ENCODE measurements at places on chromosomes 13 and 19.

DNA sequence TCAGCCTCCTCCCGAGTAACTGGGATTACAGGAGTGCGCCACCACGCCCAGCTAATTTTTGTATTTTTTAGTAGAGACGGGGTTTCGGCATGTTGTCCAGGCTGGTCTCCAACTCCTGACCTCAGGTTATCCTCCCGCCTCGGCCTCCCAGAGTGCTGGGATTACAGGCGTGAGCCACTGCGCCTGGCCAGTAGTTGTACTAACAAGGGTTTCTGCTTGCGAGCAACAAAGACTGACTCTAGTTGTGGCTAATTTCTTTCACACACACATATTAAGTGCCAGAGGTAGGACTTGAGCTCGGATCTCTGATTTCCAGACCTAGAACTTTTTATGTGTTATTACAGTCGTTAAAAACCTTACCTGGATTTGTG, 635 bp upstream of the PCCA start:
- DNase-seq = no peak

DNA sequence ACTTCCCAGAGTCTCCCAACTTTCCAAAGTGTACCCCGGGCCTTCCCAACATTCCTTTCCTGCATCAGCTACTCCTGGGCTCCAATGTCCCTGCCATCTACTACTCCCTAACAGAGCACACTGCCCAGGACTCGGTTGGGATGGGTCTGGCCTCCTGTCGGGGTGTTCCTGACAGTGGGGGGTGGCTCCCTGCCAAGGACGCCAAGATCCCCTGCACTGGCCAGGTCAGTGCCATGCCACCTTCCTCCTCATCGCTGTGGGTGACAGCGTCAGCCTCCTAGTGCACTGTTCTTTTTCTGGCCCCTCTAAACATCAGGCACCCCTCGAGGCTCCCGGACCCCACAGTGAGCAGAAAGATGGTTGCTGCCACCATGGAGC, 13.8 kb downstream of the EPS15L1 start:
- DNase-seq = no peak

- DNase-seq = no peak
Observed at GRCh38 chr13:46749951-46750350, 47.0 kb downstream of the ESD start.

- DNase-seq = peak; percentile 47
Observed at GRCh38 chr19:4557971-4558941, 1.2 kb downstream of the SEMA6B start.

DNA sequence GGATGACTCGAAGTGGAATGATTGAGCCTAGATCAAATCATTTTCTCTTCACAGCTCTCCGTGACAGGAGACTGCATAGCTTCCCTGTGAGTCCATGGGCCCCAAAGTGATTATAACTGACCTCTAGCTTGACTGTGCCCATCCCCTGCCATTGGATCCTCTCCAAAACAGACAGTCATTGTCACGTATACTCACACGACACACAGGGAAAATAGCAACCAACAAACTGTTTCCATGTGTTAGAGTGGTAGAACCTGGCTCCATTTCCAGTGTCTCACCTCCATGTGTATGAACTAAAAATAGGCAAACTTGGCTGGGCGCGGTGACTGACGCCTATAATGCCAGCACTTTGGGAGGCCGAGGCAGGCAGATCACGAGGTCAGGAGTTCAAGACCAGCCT, 48.8 kb upstream of the NPAS1 start:
- DNase-seq = no peak

- no peak for DNase-seq
Observed at GRCh38 chr19:50717026-50717723, 2.4 kb downstream of the SHANK1 start.

GRCh38 chr13:111555903-111556302, 235.5 kb downstream of the TEX29 start:
- no peak for DNase-seq

DNA sequence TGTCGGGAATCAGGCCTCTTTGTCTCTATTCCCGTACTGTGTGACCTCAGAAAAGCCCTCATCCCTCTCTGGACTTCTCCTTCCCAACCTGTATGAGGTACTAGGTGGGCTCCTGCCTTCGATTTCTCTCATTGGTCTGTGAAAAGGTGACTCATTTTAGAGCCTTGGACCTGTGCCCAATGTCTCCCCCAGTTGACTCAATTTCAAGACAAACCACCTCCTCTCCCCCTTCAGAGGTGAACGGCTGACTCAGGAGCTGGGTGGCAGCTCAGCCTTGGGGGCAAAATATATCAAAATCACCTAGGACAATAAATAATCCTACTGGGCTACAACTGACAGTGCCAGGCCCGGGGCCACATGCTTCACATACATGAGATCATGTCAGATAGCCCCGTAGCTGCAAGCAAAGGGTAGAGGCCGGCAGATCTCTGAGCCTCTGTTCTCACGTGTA, 630 bp downstream of the COQ8B start:
- DNase-seq = peak; percentile 61

GRCh38 chr19:54952591-54953344, 5.4 kb upstream of the NLRP7 start:
- no peak for DNase-seq

GRCh38 chr13:58085819-58086218, 454.3 kb downstream of the PCDH17 start:
- no peak for DNase-seq

- no peak for DNase-seq
Observed at GRCh38 chr19:41232686-41233085, 13.7 kb downstream of the AXL start.

DNA sequence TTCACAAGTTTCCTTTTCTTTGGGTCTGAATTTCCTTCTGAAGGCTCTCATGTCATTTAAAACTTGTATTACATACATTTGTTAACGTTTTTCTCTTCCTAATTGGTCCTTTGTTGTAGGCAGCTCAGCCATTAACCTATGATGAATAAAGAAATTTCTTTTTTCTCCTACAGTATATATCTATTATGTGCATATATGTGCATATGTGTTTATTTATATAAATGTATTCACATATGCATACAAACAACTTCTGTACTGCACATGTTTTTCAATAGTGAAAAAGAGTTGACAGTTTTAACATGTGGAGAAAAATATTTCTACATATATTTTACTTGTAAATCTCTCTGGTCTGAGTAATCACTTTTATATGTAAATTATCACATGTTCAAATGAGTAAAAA, 1674.9 kb upstream of the PCDH20 start:
- DNase-seq = no peak

DNA sequence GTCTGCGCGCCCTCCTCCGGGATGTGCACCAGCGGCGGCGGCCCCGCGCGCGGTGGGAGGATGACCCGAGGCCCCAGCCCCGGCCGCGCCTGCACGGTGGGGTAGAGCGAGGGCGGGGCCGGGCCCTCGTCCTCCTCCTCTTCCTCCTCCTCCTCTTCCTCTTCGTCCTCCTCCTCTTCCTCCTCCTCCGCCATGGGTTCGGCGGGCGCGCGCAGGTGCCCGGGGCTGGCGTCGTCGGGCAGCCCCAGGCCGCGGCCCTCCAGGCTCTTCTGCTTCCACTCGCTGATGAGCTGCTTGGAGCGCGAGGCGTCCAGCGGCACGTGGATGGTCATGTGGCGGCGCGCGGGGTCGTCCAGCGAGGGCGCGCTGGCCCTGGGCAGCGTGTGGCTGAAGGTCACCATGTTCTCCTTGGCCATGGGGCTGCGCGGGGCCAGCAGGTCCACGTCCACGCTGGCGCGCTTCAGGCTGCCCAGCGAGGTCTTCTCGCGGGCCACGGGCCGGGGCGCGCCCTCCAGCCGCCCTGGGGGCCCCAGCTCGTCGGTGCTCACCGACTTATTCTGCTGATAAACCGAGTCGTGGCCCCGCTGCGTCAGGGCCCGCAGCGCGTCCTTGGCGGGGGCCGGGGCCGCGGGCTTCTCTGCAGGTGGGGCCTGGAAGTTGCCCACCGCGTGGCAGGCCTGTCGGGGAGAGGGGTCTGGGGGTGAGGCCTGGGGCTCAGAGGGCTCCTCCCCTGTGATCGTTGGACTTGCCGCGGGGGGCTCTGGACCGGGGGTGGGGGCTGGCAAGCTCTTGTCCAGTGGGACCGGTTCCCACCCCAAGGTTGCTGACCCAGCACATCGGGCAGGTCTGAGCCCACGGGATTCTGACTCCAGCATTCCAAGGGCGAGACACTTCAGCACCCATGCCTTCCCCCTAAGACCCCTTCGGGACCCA, 8.3 kb downstream of the PLPPR3 start:
- DNase-seq = no peak

DNA sequence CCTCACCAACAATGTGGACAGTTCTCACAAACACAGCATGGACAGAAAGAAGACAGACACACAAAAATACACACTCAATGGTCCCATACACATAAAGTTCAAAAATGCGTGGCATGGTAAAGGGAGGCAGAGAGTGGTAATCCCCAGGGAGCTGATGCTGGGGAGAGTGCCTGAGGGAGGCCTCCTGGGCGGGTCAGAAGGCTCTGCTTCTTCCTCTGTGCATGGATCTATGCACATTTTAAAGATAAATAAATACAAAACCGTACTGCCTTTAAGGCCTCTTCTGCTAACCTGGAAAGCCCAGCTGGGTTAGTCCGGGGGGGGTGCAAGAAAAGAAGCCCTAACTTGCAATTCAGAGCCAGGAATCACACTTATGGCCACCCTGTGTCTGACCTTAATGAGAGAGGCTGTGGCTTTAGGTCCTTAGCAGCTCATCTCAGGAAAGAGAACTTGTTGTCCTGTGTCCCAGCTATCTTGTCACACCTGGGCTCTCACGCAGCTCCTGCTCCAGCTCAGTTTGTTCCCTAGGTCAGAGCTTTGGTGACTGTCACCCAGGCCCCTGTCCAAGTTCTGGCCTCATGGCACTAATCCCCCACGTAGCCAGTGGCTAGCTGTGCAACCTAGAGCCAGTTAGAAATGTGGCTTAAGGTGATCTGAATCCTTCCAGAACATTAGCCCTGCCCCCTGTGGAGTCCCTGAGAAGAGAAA, 28.5 kb downstream of the POP4 start:
- DNase-seq = no peak

DNA sequence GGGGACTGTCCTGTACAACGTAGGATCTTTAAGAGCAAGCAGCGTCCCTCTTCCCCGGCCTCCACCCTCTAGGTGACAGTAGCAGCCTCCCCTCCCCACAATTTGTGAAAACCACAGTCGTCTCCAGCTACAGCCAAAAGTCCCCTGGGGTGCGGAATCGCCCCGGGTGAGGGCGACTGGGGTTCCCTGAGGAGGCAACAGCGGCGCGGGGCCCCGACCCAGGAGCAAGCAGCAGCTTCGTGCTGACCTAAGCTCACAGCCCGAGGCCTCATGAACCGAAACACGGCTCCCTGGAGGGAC, 322 bp downstream of the ZNF558 start:
- DNase-seq = no peak

DNA sequence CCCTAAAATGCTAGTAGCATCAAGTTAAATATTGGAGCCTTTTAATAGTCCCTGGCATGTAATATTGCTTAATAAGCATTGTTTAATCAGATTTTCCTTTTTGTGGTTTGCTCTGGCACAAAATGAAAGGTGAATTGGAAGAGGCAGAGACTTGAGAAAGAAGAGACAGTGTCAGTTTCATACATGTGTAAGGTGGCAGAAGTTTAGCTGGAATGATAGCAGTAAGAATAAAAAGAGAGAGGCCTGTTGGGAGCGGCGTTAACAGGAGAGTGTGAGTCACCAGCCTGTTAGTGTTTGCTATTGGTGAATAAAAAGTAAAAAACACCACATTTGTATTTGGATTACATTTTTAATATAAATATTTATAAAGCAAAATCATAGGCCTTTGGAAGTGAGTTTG, 145.3 kb downstream of the PDS5B start:
- DNase-seq = no peak

DNA sequence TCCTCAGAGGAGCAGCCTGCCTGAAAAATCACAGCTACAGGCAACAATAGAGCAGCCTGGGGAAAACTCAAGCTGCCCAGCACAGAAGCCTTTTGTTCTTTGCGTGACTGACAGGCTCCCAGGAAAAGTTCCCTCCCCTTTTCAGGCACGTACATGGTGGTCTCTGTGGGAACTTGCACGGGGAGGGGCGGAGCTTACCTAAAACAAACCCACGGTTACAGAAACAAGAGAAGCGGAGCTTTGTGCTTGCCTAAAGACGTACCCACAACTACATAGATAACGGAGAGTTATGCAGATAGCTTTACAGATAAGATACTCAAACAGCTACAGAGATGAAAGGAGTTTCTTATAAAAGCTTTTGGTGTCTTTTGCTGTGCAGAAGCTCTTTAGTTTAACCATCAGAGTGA, 11.4 kb downstream of the ETFB start:
- DNase-seq = no peak

- DNase-seq = no peak
Observed at GRCh38 chr13:50070186-50070585, 54.9 kb downstream of the KCNRG start.

DNA sequence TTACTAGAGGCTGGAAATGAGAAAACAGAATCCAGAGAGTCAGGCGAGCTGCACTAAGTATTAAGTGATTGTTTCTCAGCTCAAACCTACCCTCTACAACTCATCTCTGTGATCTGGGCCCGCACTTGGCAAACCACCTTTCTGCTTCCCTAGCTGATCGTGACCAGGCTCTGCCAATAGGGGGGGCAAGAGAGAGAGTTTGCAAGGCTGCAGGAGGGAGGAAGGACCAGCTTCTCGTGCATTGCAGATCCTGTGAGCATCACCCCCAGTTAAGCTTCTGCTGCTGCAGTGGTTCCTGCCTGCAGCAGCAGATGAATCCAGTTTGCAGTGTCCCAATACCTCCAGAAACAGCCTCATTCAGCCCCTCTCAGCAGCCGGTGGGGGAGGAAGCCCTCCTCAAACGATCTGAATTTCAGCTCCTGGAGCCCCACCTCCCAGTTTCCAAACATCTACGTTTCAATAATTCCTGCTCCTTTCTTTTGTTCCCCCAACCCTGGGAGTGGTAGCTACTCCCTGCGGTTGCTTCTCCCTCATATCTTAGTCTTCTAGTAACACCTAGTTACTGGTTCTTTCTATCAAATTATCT, 20.0 kb downstream of the XRCC1 start:
- DNase-seq = peak; percentile 78

- DNase-seq = no peak
Observed at GRCh38 chr13:50779443-50780200, 63.9 kb downstream of the DLEU7 start.

GRCh38 chr19:10747271-10747670, 29.4 kb downstream of the DNM2 start:
- no peak for DNase-seq

GRCh38 chr19:17538684-17539237, 16.7 kb upstream of the COLGALT1 start:
- no peak for DNase-seq

- no peak for DNase-seq
Observed at GRCh38 chr13:52179925-52180324, 20.5 kb upstream of the NEK3 start.

DNA sequence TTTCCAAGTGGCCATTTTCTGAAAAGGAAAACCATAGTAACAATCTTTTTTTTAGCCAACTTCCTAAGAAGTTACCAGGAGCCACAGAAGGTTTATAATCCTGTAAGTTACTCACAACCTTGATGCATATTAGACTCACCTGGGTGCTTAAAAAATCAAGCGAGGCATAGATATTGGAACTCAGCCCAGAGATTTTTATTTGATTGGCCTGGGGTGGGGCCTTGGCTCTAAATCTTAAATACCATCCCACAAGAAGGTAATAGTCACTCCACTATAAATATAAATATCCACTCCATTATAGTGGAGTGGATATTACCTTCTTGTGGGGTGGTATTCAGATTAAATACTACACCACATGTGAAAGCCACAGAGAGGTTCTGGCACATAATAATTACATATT, 429.6 kb downstream of the RFC3 start:
- no peak for DNase-seq

All from hematopoietic multipotent progenitor cell treated with erythropoietin and hydrocortisone succinate and interleukin-3 and kit ligand, for 15 days (in vitro differentiated cells).